ENCODE measurements at places on chromosomes 13 and 19.
A peak's percentile ranks its signal among the peaks of the same experiment; 100 is the strongest.

- DNase-seq, result no peak
Measured at GRCh38 chr13:91272235-91272777, 75.2 kb upstream of the MIR17HG start.

DNA sequence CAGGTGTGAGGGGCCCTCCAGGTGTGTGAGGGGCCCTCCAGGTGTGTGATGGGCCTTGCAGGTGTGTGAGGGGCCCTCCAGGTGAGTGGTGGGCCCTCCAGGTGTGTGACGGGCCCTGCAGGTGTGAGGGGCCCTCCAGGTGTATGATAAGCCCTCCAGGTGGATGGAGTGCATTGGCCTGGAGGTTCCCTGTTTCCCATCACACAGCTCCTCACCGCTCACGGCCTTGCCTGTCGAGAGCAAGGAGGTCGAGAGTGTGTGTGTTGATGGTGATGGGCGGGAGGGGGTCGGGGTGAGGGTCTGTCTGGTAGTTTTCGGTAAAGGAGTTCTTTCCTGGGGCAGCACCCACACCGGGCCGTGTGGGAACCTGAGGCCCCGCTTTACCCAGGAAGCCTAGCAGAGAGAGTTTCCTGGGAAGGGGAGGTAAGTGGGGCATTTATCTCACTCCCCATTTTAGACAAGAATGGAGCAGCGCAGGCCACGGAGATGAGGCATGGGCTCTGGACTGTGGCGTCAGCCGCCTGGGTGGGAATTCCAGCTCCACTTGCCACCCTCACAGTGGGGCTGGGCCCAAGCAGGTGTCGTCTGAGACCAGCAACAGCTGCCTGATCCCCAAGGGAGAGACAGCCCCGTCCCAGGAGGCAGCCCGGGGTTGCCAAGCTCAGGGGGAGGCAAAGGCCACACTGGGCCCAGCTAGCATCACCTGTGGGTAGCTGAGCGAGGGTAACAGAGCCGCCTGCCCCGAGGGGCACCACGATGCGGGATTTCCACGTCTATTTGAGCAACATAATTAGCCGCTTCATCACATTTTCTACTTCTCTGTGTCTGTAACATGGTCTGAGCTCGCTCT, 10.9 kb upstream of the GAS6 start:
- peak; percentile 52 for DNase-seq

GRCh38 chr13:110431425-110432294, 124.6 kb downstream of the COL4A2 start:
- DNase-seq, result no peak

DNA sequence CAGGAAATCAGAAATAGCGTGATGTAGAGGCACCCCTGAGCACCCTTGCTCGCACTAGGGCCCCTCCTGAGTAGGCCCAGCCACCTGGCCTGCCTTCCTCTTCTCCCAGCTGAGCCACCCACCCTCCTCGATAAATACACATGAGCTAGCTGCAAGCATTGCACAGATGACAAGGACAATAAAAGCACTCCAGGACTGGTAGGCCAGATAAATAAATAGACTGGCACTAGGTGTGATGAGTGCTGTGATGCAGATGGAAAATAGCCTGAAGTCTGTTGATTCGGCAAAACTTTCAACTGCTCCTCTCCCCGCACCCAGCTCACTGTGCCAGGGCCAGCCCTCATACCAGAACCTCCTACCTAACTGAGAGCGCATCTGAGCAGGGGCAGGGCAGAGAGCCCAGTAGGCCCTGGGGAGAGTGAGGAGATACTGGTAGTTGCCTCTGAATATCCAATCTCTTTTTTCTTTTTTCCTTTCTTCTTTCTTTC, 54.5 kb upstream of the GPI start:
- no peak for DNase-seq

DNA sequence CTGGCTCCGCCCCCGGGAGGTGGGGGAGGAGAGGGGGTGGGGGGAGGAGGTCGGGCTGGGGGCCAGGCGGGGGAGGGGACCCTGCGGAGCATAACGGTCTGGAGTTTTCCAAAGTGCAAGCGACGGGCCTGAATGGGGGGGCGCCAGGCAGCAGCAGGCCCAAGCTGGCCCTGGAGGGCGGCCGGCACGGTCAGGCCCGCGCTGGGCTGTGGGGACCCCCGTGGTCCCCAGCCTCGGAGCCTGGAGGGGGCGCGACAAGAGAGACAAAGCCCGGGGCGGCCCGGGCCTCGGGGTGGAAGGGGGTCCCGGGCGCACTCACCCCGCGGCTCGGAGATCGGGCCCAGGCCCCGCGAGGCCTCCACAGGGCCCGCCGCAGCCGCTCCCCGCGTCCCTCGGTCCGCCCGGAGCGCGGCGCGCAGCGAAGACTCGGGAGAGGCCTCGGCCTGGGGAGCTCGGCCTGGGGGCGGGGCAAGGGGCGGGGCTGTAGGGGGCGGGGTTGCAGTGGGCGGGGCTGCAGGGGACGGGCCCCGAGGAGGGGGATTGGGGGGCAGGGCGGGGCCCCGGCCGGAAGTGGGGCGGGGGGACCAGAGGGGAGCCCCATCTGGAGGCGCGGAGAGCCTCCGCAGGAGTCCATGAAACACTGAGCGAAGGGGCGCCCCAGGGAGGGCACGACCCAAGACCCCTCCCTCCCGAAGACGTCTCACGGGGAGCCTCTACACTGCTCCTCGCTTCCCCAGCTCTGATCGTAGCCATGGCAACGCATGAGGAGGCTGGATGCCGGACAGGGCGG, 47.6 kb downstream of the PTPRS start:
- DNase-seq, result peak; percentile 68

GRCh38 chr13:112574416-112574815, 13.5 kb downstream of the TUBGCP3 start:
- no peak for DNase-seq

DNA sequence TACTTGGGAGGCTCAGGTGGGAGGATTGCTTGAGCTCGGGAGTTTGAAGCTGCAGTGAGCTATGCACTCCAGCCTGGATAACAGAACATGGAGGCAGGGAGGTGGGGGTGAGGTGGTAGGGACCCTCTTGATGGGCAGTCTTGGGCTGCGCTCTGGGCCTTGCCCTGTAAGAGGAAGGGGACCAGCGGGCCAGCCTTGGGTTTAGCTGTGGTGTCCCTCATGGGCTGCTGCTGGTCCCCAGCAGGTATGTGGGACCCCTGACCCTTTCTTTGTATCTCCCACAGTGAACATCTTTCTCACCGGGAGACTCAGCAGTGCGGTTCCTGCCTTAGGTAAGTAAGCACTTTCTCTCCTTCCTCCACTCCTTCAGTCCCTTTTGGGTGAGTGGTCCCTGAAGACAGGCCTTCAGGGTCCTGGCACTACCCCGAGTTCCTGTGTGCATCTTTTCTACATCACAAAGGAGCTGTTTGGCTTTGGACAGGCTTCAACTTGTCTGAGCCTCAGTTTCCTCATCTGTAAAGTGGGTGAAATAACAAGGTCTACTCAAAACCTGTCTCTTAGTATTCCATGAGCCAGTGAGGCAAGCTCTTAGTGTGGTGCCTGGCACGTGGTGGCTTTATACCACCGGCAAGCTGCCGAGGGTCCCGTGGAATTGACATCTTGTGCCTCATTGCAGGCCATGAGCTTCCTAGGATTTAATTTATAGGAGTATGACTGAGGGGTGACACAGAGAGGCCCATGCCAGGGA, 2.5 kb downstream of the LRP3 start:
- no peak for DNase-seq

- no peak for DNase-seq
Measured at GRCh38 chr13:97259798-97260714, 37.9 kb downstream of the MBNL2 start.

DNA sequence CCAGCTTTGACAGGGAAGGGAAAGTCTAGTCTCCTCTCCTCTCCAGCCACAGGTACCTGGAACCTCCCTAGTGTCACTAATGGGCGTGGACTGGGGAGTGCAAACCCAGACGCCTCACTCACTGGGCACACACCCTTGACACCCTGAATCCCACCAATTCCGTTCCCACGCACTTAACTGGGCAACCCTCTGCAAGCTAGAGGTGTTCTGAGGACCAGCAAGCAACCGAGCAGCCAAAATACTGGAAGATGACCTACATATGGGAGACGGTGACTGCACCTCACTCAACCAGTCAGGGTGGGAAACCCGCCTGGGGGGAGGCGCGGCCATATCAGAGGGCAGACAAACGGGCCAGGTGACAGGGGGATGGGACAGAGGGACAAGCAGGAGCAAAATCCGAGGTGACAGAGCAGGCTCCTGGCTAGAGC, 991 bp downstream of the ABHD17A start:
- no peak for DNase-seq

GRCh38 chr19:54106716-54107115, 4.1 kb downstream of the NDUFA3 start:
- DNase-seq, result peak; percentile 57

DNA sequence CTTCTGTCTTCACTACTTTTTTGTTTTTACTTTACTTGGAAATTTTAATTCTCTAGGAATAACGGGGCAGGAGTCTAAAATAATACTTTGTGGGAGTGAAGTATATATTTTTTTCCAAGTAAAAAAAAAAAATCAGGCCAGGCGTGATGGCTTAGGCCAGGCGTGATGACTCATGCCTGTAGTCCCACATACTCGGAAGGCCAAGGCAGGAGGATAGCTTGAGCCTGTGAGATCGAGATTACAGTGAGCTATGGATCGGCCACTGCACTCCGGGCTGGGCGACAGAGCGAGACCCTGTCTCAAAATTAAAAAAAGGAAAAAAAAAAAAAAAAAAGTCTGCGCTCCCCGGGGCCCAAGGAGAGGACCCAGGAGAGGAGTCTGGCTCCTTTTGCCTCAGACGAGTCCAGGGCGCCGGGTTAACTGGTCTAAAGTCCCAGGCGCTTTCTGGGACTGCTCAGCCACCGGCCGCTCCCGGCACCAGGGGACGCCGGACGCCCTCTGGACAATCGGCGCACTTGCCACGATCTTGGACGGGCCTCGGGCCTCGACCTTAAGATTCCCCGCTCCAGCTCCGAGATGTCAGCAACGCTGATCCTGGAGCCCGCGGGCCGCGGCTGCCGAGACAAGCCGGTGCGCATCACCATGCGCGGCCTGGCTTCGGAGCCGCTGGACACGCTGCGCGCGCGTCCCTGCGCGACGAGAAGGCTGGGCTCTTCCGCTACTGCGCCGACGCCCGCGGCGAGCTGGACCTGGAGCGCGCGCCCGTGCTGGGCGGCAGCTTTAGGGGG, 2.7 kb upstream of the ZFP82 start:
- DNase-seq, result no peak

GRCh38 chr13:24922387-24922744, 158.4 kb downstream of the RNF17 start:
- DNase-seq, result no peak

DNA sequence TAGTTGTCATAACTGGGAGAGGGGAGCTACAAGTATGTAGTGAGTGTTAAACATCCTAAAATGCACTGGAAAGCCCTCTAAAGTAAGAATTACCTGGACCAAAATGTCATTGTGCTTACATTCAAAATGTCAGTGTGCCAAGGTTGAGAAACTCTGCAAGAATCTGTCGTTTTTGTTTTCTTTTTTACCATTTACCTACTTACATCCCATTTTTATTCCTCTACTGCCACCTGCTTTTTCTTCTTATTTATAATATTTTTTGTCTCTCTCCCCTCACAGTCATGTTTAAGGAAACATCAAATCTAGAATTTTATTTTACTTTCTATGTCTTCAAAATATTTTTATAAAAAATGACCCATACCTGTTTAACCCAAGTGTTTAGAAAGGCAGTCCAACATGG, 226.4 kb downstream of the PCDH17 start:
- DNase-seq, result no peak

DNA sequence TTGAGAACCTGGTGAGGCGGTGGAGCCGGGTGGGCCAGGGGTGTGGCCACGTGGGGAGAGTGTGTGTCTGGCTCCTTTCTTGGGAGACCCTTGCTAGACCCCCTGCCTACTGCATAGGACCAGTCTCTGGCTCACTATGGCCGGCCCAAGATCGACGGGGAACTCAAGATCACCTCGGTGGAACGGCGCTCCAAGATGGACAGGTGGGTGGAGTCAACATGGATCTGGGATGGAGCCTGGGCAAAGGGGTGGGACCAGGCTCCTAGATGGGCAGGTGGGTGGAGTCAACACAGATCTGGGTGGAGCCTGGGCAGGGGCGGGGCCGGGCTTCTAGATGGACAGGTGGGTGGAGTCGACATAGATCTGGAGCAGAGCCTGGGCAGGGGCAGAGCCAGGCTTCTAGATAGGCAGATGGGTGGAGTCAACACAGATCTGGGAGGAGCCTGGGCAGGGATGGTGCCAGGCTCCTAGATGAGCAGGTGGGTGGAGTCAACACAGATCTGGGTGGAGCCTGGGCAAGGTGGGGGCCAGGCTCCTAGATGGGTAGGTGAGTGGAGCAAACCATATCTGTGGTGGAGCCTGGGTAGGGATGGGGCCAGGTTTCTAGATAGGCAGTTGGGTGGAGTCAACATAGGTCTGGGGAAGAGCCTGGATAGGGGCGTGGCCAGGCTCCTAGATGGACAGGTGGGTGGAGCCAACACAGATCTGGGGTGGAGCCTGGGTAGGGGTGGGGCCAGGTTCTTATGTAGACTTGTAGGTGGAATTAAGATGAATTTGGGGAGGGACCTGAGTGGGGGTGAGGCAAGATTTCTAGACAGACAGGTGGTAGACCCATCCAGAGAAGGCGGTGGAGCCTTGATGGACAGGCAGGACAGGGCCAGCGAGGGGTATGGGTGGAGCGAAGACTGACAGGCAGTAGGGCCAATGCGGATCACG, 56.5 kb downstream of the VAV1 start:
- DNase-seq, result peak; percentile 69

- DNase-seq, result no peak
Measured at GRCh38 chr13:31913459-31913858, 118.1 kb upstream of the FRY start.

DNA sequence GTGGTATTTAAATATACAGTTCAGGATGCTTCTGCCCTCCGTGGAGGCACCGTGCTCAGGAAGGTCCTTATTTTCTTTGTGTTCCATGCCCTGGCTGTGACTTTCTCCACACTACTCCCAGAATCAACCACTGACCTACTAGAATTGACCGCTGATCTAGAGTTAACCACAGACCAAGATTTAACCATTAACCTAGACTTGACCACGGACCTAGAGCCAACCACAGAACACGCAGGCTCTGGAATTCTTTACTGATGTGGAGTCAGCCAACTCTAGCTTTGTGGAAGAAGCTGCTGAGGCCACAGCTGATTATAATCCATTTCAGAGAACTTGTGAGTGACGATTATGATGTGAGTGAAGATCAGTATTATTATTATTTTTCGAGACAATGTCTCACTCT, 18.0 kb downstream of the GTF2F2 start:
- no peak for DNase-seq

GRCh38 chr19:10269333-10270179, 1.4 kb upstream of the ICAM1 start:
- DNase-seq, result peak; percentile 95

- no peak for DNase-seq
Measured at GRCh38 chr13:113976711-113977684, 3.1 kb upstream of the C13orf46 start.

- peak; percentile 94 for DNase-seq
Measured at GRCh38 chr19:48330012-48330681, 4.8 kb downstream of the EMP3 start.

Data from activated effector memory CD4-positive, alpha-beta T cell treated with anti-CD3 and anti-CD28 coated beads, Interleukin-2, amount 50 U/mL, for 16 hours (primary cell).